ENCODE measurements at places on chromosomes 2 and 18.

GRCh38 chr2:66729416-66730330, 294.7 kb downstream of the MEIS1 start:
- peak; percentile 16 for DNase-seq

GRCh38 chr2:9668687-9669345, 38.0 kb upstream of the YWHAQ start:
- no peak for DNase-seq

- peak; percentile 67 for DNase-seq
Measured at GRCh38 chr2:172281648-172282570, 145.5 kb upstream of the ITGA6 start.

DNA sequence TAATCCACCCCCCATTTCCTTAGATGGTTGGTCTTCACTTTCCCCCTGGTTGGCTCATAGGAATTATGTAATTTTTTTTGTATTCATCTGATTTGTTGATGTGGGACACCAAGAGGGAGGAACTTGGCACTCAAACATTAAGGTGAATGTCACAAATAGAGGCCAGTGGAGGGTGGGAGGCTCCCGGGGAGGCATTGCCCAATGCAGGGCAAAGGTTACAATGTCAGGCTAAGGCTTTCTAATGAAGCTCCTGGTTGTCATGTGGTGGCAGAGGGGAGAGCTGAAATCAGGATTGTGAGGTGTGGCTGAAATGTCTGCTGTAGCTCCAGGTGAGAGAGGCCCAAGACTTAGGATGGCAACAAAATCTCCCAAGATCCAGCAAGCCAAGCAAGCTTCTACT, 42.7 kb downstream of the MPHOSPH10 start:
- no peak for DNase-seq

DNA sequence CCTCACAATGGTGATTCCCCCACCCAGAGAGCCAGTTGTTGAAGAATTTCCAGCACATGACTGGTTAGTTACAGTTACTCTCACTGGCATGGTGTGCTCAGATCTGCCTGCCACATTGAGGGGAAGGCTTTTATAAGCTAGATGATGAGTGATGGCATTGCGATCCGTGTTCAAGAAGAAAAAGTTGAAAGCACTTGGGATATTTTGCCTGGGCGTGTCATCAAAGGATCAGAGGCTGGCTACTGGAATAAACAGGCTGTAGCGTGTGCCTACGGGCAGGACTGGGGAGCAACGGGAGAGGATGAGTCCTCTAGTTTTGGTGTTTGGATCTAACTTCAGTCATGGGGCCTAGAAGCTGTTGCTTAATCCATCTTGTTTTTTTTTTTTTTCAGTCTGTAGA, 175.0 kb downstream of the SETBP1 start:
- no peak for DNase-seq

DNA sequence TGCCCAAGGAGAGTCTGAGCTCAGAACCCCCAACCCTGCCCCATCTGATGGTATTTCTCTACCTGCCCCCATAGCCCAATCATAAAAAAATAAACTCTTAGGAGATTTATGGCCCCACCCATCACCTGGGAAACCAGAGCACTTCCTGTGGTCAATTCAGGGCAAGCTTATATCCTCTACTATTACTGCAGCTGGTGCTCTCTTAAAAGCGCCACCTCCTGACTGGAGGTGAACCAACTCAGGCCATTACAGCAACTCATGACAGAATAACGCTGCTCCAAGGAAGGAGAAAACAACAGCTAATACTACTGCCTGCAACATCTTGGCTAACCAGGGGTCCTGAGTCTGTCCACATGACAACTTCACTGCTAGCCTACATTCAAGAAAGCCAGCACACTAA, 195.7 kb downstream of the MTCL1 start:
- no peak for DNase-seq

- DNase-seq = no peak
Measured at GRCh38 chr2:82055846-82056245, 1751.3 kb upstream of the LRRTM1 start.
